Neural crest cell (in vitro differentiated cells): ENCODE measurements at places on chromosomes 11 and 22. TPM values are rescaled to one million over a fixed set of nuclear protein-coding genes. Genes with fewer than 3 reads are reported as not detected.

- H3K27ac ChIP-seq = no peak overlapping the region
- H3K36me3 ChIP-seq = no peaks in the 10 kb centered on the region
- no peak overlapping the region for H3K4me3 ChIP-seq
- peaks cover 6% of the 10 kb centered on the region for H3K4me1 ChIP-seq
Observed at GRCh38 chr11:76806131-76806530, 23.0 kb downstream of the TSKU start.

- H3K4me3 ChIP-seq = no peak overlapping the region
- peaks cover 6% of the 10 kb centered on the region for H3K27me3 ChIP-seq
- DNase-seq = no peak
- no peak overlapping the region for H3K27ac ChIP-seq
Observed at GRCh38 chr11:122661182-122661945, 5.8 kb downstream of the UBASH3B start.

GRCh38 chr11:127412722-127413380, 412.3 kb upstream of the KIRREL3 start:
- H3K27ac ChIP-seq = no peak overlapping the region
- peaks cover 14% of the 10 kb centered on the region for H3K4me1 ChIP-seq
- H3K36me3 ChIP-seq = no peaks in the 10 kb centered on the region

GRCh38 chr22:17318817-17319216, 50.4 kb upstream of the CECR2 start:
- no peaks in the 10 kb centered on the region for H3K36me3 ChIP-seq
- peak overlapping the region; percentile 35 for H3K27ac ChIP-seq
- no peaks in the 10 kb centered on the region for H3K27me3 ChIP-seq
- DNase-seq = no peak
- H3K4me3 ChIP-seq = no peak overlapping the region

- no peaks in the 10 kb centered on the region for H3K36me3 ChIP-seq
- no peak for DNase-seq
- no peaks in the 10 kb centered on the region for H3K27me3 ChIP-seq
- no peak overlapping the region for H3K27ac ChIP-seq
Observed at GRCh38 chr11:106644824-106645223, 373.5 kb downstream of the GUCY1A2 start.

DNA sequence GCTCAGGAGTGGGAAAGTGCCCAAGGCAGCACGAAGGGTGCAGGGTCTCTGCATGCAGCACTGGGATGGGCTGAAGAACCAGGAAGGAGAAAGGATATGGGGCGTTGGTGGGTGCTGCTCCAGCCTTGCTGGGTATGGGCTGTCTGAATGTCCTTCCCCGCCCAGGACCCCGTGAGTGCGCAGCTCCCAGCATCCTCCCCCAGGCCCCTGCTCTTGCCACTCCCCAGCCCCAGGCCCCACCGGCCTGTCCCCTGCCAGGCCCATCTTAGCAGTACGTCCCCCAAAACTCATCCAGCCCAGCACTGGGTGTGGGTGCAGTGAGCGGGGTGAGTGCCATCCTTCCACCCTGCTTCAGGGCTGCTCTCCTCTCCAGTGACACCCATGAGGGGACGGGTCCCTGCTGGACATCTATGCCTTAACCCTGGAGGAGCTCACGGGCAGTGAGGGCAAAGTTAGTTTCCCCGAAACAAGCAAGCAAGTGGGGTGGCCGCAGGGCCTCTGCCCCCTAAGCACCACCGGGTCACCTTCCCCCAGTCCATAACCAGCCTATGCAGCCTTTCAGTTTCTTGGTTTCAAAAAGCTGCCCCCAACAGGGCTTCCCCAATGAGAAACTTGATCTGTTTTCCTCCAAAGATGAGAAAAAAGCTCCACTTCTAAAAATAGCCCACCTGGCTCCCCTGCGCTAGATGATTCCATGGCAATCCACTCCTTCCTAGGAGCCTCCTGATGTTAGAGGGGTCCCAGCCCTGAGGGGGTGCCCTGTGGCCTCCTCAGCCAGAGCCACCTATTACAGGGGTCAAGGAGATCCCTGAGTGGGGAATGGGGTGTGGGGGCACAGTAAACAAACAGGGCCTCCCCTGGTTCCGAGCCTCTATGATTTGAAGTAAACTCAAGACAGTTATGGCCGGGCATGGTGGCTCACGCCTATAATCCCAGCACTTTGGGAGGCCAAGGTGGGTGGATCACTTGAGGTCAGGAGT, 103.8 kb downstream of the MORC2 start:
- no peak overlapping the region for H3K27ac ChIP-seq
- no peaks in the 10 kb centered on the region for H3K4me1 ChIP-seq
- H3K4me3 ChIP-seq = no peak overlapping the region
- no peaks in the 10 kb centered on the region for H3K27me3 ChIP-seq

DNA sequence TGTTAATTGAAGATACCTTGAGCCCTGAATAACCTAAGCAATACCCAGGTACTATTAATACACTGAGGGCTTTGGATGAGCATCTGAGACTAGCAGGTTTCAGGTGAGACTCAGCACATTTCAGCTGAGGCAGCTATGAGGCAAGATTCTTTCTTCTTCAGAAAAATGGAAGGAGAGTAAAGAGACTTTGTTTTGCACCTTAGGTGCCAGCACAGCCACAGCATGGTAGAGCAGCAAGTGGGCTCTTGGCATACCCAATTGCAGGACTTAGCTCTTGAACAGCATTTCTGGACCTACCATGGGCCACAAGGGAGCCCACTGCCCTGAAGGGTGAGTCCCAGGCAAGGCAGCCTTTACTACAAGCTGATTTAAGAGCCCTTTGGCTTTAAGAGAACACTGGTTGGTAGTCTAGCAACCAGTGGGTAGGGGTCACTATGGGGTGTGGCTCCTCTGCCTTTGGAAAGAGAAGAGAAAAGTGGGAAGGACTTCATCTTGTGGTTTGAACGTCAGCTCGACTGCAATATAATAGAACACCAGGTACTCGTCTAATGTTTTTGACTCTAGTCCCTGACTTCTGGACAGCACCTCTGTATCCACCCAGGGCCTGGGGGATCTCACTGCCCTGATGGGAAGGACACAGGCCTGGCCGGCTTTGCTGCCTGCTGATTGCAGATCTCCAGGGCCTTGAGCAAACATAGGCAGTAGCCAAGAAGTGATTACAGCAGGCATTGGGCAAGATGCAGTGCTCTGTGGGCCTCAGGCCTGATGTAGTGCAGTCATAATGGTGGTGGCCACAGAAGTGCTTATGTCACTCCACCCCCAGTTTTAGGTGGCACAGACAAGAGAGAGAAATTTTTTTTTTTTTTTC, 73.3 kb downstream of the GLYATL1 start:
- H3K27ac ChIP-seq = no peak overlapping the region
- no peak overlapping the region for H3K4me3 ChIP-seq
- H3K27me3 ChIP-seq = peaks cover 2% of the 10 kb centered on the region
- no peaks in the 10 kb centered on the region for H3K4me1 ChIP-seq

NUDT22 gene
- total RNA-seq = 35.7 and 40.8 TPM in 2 replicates

LGALS1 gene
- total RNA-seq = 16.1 and 21.0 TPM in 2 replicates

FAT3 gene
- 34.2 and 39.2 TPM in 2 replicates for total RNA-seq

KRTAP5-1 gene
- not detected in 2 replicates for total RNA-seq

WBP2NL gene
- total RNA-seq = not detected in 2 replicates

PNPLA5 gene
- total RNA-seq = not detected in 2 replicates
